ENCODE measurements at places on chromosomes 13 and 19.

- no peak for DNase-seq
Observed at GRCh38 chr13:110463871-110464510, 97.5 kb downstream of the RAB20 start.

DNA sequence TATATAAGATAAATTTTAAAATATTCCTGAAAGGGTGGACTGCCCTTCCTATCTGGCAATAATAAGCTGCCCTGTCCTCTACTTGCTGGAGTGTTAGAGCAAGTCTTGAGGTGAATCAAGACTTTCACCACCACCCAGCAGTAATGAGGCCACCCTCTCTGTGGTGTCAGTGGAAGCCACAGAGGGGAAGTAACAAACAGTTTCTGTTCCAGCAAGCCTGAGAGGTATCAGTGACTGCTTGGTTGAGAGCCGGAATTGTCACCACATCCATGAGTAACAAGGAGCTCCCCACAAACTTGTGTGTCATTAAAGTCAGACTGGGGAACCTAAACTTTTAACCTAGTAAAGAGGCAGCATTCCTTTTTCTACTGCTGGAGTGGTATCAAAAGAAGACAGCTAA is 532.7 kb upstream of the SPRY2 start:
- no peak for DNase-seq

GRCh38 chr19:51564791-51565190 is 6.3 kb upstream of the ZNF175 start:
- DNase-seq: no peak

DNA sequence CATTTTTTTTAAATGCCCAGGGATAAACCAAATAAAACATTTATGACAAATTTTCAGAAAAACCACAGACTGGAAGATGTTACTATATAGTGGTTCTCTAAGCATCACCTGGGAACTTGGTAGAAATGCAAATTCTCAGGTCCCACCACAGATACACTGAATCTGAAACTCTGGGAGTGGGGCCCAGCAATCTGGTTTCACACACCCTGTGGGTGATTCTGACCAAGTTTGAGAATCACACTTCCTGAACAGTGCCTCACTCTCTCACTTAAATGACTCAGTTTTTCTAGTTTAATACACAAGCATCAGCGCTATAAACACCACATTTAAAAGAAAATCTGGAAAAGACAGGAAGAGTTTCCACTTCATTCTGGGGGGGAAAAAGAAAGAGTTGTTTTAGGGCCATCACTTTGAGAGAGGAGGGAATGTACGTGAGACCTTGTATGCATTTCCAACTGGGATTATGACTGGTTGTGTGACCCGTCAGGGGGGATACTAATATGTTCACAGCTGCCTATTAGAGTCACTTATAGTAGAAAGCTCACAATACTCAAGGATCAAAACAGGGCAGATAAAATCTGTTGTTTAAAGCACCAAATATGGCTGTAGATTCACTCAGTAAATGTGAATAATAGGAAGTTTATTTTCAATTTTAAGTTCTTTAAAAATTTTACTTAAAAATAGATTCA is 567.7 kb downstream of the GPC6 start:
- no peak for DNase-seq
